ENCODE measurements at places on chromosomes 12 and 14. TPM values are rescaled to one million over a fixed set of nuclear protein-coding genes. Genes with fewer than 3 reads are reported as not detected.

NDUFA12 gene
- 88.5 TPM for total RNA-seq

METTL3 gene
- total RNA-seq: 112 TPM

MANSC4 gene
- not detected for total RNA-seq

SMCO2 gene
- 1.9 TPM for total RNA-seq

LYZ gene
- total RNA-seq: 104 TPM

TAS2R42 gene
- not detected for total RNA-seq

TMEM119 gene
- total RNA-seq: 51.7 TPM

CARMIL3 gene
- 7.8 TPM for total RNA-seq

SYCP3 gene
- total RNA-seq: not detected

SPX gene
- 6.8 TPM for total RNA-seq

EIF2S3B gene
- 0.55 TPM for total RNA-seq

PIK3C2G gene
- total RNA-seq: 2.5 TPM

HCAR2 gene
- total RNA-seq: 2.1 TPM

RBMS2 gene
- 17.9 TPM for total RNA-seq

ARL1 gene
- total RNA-seq: 113 TPM

SIX6 gene
- 44.8 TPM for total RNA-seq

TCL1B gene
- total RNA-seq: not detected

HOXC12 gene
- not detected for total RNA-seq

C14orf93 gene
- total RNA-seq: 14.9 TPM

AQP6 gene
- 1.9 TPM for total RNA-seq

MYBPC1 gene
- total RNA-seq: 226 TPM

AJUBA gene
- total RNA-seq: 32.0 TPM

ACOT6 gene
- total RNA-seq: not detected

FOS gene
- 148 TPM for total RNA-seq

COX14 gene
- total RNA-seq: 23.0 TPM

TAS2R9 gene
- total RNA-seq: not detected

IL23A gene
- total RNA-seq: 0.71 TPM

A2M gene
- 182 TPM for total RNA-seq

OR6C75 gene
- total RNA-seq: not detected

SCN8A gene
- 33.6 TPM for total RNA-seq

RNASE9 gene
- not detected for total RNA-seq

CAPZA3 gene
- total RNA-seq: not detected

GALC gene
- total RNA-seq: 53.4 TPM

CELA1 gene
- not detected for total RNA-seq

TMPRSS12 gene
- not detected for total RNA-seq

KCNC2 gene
- total RNA-seq: 7.5 TPM

RTL1 gene
- total RNA-seq: 0.49 TPM

TCL1A gene
- not detected for total RNA-seq

RTN1 gene
- 88.2 TPM for total RNA-seq

BATF gene
- 2.1 TPM for total RNA-seq

PLEKHH1 gene
- 25.3 TPM for total RNA-seq

AICDA gene
- 0.66 TPM for total RNA-seq

CD163 gene
- 7.3 TPM for total RNA-seq

FAM222A gene
- 25.1 TPM for total RNA-seq

CLEC2A gene
- total RNA-seq: 1.1 TPM

ZBTB42 gene
- 5.4 TPM for total RNA-seq

TPH2 gene
- total RNA-seq: not detected

HOXC9 gene
- total RNA-seq: not detected

CYP46A1 gene
- total RNA-seq: 5.4 TPM

USP15 gene
- total RNA-seq: 171 TPM

FAIM2 gene
- total RNA-seq: 26.3 TPM

ITGA7 gene
- total RNA-seq: 54.5 TPM

KLRC2 gene
- total RNA-seq: not detected

All from camera-type eye (tissue), 1 donor.